Calu3 (cell line): ENCODE measurements at places on chromosomes 5 and 9. TPM values are rescaled to one million over a fixed set of nuclear protein-coding genes. Genes with fewer than 3 reads are reported as not detected.
A peak's percentile ranks its signal among the peaks of the same experiment; 100 is the strongest.

- DNase-seq, result no peak
Observed at GRCh38 chr5:137954131-137954879, 65.0 kb downstream of the PKD2L2 start.

GRCh38 chr5:73451224-73452130 is 2.9 kb upstream of the FOXD1 start:
- DNase-seq, result peak; percentile 90

Gene GCNT4
- 4.5 and 5.8 TPM in 2 replicates for total RNA-seq

DNA sequence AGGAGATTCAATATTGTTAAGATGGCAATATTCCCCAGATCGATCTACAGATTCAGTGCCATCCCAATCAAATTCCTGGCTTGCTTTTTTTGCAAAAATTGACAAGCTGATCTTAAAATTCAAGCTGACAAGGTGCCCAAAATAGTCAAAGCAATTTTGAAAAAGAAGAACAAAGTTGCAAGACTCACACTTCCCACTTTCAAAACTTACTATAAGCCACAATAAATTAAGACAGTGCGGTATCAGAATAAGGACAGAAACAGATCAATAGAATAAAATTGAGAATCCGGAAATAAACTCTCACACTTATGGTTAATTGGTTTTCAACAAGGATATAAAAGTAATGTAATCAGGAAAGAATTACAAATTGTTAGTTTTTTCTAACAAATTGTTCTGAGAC is 97.1 kb downstream of the NRG2 start:
- no peak for DNase-seq

- peak; percentile 84 for DNase-seq
Observed at GRCh38 chr9:113578882-113579282, 115.4 kb downstream of the RGS3 start.

DNA sequence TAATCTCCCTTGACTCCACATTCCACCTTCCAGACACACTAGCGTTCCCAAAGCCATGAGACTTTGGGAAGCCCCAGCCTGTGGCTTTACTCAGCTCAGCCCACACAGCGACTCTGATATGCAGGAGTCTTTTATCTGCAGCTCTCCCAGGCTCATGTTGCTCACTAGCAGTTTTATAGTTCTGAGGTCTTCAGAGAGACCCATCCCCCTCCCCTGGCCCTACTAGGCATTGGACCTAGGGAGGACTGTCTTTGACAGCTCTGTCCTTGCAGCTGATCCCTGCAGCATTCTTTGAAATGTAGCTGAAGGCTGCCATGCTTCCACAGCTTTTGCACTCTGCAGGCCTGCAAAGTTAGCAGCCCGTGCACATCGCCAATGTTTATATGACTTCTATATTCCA is 19.9 kb upstream of the CYLC2 start:
- no peak for DNase-seq

GRCh38 chr5:180207593-180207992 is 1.4 kb downstream of the RASGEF1C start:
- no peak for DNase-seq

Gene PDCD1LG2
- not detected in 2 replicates for total RNA-seq

- no peak for DNase-seq
Observed at GRCh38 chr5:176533894-176534611, 3.1 kb downstream of the RNF44 start.

Gene PDE6A
- total RNA-seq, result not detected in 2 replicates

DNA sequence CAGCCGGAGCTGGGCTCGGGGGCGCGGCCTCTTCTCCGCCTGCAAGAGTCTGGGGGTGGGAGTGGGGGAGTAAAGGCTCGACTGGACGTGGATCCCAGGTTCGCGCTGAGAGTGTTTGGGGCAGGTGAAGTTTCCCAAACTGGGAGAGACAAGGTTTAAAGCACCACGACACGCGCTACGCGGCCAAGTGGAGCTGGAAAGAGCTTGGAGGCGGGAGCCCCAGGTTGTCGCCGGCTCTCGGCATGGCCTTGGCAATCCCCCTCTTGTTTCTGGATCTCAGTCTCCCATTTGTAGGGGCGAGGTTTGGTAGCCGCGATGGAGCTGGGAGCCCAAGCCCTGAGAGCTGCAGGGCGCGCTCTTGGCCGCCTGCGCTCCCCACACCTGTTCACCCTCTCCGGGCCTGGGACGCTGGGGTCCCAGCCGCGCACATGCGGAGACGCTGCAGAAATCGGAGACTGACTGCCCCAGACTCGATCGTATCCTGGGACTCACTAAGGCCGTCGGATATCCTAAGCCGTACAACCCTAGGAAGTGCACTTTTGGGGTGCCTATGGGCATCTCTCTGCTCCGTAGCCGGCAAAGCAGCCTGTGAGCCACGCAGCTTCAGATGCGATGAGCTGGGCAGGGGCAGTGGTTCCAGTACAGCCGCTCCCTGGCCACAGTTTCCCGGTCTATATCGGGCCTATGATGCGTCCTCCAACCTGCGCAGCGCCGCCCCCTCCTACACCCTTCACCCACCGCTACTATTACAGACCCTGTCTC is 937 bp downstream of the TMOD1 start:
- peak; percentile 5 for DNase-seq

DNA sequence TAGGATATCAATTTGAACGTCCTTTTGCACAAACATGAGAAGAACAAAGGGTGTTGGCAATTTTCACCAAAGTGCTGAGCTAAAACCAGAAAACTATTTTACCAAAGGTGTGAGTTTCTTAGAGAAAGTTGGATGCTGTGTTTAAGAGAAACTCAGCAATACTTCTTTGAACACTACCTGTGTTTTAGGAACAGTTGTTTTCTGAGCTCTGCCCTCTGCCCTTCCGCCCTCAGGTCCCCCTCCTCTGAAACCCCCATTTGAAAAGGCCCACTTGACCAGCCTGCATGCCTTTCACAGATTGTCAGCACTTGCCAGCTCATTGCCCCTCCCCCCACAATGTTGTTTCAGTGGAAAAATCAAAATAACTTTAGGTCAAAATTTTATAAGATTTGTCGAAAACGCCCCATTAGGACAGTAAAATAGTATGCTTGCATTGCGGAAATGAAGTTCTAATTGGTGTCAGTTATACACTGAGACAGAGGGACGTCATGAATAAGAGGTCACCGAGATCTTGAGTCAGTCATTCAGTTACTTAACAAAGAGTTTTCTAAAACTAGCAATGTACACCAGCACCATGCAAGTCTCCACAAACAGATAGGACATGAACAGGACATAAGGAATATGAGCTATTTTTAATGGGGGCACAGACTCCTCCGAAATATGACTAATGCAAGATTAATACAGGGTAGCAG is 61.9 kb upstream of the IL7R start:
- DNase-seq, result no peak

Gene QRFP
- total RNA-seq, result not detected in 2 replicates

DNA sequence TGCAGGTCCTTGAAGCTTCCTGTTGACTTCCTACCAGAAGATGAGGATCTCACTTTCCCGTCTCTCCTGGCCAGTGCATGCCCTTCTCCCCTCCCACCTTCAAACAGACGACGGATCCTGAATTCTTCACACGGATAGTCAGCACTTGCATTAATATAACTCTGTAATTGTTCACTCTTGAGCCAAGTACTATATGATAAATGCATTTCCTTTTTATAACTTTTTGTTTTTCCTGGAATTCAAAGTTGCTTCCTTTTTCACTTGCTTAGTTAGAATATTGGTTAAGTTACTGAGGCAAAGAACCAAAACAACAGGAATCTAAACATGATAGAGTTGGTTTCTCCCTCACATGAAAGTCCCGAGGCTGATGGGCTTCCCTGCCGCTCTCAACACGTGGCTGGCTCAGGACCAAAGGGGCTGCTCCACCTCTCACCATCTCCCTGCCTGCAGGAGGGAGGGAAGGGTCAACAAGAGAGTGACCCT is 20.2 kb upstream of the EGFL7 start:
- DNase-seq, result no peak

Gene GARIN3
- not detected in 2 replicates for total RNA-seq

Gene LCN9
- total RNA-seq, result not detected in 2 replicates

DNA sequence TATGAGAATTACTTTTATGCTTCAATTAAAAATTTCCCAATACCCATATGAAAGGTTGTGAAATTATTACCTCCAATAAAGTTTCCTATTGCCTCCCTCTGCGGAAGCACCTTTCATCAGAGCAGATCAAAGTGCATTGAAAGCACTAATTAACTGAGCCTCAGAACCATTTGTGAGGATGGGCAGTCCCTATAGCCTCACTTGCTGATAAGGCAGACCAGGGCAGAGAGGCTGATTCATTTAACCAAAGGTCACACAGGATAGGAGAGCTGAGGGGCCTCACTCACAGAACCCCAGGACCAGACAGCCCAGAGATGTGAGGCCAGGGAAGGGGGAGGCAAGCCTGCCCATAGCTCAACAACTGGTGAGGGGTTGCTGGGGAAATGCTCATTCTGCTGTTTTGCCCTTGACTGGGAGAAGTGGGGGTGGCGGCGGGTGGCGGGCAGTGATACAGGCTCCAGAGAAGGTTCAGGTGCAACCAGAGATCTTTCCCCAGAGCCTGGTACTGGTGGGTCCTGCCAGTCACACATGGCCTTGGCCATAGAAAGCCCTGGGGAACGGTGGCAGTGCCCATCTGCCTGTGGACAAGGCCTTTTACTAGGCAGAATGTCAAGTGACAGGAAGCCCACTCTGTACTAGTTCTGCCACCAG is 57.9 kb downstream of the MACROH2A1 start:
- DNase-seq, result no peak

Gene LRRC19
- 0.21 and 1.1 TPM in 2 replicates for total RNA-seq

Gene DOCK8
- total RNA-seq, result 0.15 and 0.50 TPM in 2 replicates
